ENCODE measurements at places on chromosomes 4 and X.

DNA sequence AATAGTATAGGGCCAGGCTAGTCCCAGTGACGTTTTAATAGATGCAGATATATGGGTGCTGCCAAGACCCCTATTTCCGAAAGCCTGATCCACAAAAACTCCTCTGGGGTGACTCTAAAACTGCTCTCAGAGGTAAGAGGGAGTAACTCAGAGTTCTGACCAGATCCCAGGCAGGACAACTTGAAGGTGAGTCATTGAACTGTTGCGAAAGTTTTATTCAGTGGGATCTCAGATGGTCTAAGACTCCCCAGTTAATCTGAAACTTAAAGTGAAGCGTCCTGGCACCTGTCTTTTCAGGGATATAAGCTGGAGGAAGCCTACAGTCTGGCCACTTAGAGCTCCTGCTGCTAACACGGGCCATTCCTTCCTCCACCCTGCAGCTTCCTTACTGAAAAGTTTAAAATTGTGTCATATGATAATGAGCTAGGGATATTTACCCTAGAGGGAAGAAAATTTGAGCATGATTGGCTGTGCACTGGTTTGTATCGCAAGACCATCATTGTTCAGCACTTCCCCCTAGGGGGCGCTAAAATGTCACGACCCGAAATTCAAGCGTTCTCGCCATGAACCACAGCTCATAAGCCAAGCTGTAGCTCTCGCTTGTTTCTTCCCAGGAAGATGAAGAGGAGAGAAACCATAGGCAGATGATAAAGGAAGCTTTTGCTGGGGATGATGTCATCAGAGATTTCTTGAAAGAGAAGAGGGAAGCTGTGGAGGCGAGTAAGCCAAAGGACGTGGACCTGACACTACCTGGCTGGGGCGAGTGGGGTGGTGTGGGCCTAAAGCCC, 19.5 kb downstream of the UTP14A start:
- peak; percentile 64 for ATAC-seq

GRCh38 chr4:10421344-10422055, 35.7 kb downstream of the ZNF518B start:
- peak; percentile 64 for ATAC-seq

DNA sequence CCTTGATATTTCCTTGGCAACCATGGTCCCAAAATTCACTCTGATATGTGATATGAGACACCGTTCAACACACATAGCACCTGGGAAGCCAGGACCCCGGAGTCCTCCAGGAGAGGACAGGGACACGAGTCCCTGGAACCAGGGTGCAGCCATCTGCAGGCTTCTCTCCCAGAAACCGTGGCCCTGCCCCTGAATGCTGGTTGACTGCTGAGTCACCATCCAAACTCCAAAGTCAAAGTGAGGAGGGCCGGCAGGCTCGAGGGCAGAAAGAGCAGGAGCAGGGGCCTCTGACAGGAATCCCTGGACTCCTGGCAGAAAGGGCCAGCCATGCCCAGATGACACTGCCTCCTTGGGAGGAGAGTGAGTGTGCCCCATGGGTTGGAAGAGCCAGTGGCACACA, 6.9 kb upstream of the PNMA6A start:
- ATAC-seq = no peak

GRCh38 chrX:78746496-78746895, 1.0 kb upstream of the LPAR4 start:
- ATAC-seq = no peak
